ENCODE measurements at places on chromosomes 1 and 21. TPM values are rescaled to one million over a fixed set of nuclear protein-coding genes. Genes with fewer than 3 reads are reported as not detected.
A peak's percentile ranks its signal among the peaks of the same experiment; 100 is the strongest.

HSD3B2 gene
- polyA plus RNA-seq = not detected

PLA2G4A gene
- polyA plus RNA-seq = 8.3 TPM

MROH9 gene
- polyA plus RNA-seq = 1.4 TPM

PDC gene
- polyA plus RNA-seq = 0.48 TPM

UBE4B gene
- 48.2 TPM for polyA plus RNA-seq

DNA sequence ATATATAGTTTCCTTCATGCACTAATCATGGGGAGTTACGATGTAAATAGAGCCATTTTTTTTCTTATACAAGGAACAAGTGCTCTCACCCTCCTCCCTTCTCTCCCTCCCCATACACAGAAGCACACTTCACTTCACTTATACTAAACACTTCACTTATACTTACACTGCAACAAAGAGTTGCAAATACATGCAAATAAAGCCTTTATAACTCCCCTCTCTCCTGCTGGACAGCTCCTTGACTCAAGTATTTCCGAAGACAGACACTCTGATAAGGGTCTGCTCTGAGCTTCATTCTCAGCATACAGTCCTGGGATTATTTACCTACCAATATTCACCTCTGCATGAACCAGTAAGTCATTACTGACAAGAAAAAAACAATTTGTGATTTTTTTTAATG, 35.6 kb upstream of the ERG start:
- no peak for DNase-seq

- DNase-seq = no peak
These were observed 42.9 kb downstream of the USP25 start for GRCh38 chr21:15772654-15773053.

DNA sequence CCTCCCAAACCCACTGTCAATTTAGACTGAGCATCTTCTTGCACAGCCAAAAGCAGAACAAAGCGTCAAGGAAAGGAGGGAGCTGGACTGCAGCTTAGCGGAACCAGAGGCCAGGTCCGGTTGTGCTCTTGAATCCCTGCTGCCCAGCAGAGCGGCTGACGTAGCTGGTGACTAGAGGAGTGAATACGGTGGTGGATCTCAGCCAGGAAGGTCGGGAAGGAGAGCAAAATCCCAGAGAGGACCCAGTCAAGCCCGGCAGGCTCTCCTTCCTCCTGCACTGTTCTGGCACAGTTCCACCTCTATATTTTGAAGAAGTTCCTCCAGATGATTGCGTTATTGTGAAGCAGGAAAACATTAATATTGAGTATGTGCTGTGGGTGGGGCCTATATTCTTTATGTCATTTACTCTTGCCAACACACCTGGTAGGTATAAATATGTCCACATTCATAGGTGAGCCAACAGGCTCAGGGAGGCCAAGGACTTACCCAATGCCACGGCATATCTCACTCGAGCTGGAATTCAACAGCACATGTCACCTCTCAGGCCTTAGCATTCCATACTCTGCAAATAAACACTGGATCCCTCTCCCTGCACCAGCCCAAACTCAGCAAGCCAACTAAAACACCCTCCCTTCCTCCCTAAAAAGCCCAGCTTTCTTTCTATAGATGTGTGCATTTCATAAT, 23.6 kb upstream of the ABCB10 start:
- DNase-seq = no peak

- DNase-seq = no peak
These were observed 1.1 kb downstream of the IL24 start for GRCh38 chr1:206898089-206898914.

DNA sequence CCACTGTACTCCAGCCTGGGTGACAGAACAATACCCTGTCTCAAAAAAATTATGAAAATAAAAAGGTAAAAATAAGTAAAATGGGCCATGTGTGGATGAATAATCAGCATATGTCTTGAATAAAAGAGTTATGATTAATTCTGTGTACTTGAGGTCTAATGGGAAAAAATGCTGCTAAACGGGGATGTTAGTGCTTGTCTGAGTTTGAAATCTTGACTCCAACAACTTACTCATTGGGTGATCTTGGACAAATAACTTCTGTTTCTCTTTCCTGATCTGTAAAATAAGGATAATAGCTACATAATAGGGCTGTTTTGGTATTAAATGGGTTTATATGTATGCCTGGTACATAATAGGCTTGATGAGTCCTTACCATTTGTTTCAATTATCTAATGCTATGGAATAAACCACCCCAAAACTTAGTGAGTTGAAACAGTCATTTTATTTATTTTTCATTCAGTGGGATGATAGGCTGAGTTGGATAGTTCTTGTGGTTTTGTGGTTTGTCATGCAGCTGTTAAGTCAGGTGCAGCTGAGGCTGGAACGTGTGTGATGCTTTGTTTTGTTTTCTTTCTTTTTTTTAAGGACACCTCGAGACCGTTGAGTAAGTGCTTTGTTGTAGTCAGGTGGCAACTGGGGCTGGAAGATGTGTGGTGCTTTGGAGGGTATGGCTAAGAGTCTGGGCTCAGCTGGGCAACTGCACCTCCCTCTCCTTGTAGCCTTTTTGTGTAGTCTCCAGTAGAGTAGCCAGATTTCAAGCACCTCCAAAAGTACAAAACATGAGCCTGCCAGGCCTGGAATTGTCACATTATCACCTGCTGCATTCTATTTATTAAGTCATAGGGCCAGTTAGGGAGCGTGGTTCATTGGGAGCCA, 4.9 kb downstream of the MDM4 start:
- no peak for DNase-seq

DNA sequence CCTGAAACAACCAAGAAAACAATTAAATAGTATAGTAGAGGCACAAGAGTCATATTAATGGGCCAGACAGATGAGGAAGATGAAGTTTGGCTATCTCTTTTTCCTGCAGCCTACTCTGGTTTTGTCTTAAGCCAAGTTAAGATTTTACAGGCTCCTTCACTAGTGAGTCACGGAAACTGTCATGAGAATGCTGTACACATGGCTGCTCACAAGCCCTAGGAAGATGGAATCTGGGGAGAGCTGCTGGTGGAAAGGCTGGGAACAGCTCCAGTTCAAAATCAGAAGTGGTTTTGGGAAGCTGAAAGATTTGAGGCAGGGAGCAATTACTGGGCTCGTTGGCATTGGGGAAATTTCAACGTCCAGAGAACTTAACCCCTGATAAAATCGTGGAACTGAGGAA, 46.4 kb upstream of the S1PR1 start:
- DNase-seq = no peak

DNA sequence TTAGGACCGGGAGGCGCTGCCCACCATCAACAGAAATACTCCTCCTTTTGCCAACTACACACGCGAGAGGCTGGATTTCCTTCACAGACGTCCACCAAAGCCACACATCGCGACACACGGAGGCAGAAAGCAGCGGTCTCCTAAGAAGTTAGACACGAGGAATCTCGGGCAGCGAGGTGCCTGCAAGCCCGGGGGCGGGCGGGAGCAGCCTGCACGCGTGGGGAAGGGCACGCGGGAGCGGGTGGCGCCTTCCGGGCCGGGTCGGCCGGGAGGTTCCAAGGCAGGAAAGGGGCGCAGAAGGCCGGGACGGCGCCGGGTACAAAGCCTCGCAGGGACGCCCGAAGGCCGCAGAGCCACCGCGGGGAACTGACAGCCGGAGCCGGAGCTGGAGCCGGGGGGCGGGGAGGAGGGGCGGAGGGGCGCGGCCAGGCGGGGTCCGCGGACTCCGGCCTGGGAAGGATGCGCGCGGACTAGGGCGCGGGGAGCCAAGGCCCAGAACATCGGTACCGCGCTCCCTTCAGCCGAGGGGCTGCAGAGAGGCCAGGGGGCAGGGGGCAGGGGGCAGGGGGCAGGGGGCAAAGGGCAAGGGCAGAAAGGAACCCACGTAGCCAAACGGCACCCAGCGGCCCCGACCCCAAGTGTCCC, 722 bp downstream of the NPHP4 start:
- peak; percentile 88 for DNase-seq

- DNase-seq = no peak
These were observed 10.4 kb downstream of the DNAJB4 start for GRCh38 chr1:78015148-78015547.

All from left lung (tissue), 14 donors.